Foreskin fibroblast (primary cell): ENCODE measurements at places on chromosomes 2 and 18.
A peak's percentile ranks its signal among the peaks of the same experiment; 100 is the strongest.

GRCh38 chr2:200814276-200814815 lies 2.6 kb downstream of the BZW1 start:
- no peak for DNase-seq

- DNase-seq = peak; percentile 75
Observed at GRCh38 chr18:28834889-28835288, 658.0 kb upstream of the CDH2 start.

DNA sequence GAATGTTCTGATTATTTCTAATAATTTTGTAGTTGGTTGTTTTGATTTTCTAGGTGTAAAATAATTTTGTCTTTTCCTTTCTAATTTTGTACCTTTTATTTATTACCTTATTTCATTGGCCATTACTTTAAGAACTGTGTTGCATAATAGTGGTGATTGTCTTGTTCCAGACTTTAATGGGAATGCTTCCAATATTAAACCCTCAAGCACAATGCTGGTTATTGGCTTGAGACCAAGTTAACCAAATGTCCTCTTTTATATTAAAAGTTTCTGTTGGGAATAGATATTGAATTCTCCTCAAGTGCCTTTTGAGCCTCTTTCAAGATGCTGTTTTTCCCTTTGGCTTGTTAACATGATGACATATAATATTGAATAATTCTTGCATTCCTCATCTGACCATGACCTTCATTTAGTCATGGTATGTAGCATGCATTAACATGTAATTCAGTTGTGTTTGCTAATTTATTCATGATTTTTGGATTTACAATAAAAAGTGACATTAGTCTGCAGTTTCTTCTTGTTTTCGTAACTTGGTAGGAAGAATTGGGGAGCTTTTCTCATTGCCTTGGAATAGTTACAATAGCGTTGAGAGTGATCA lies 141.7 kb downstream of the DIS3L2 start:
- DNase-seq = no peak

DNA sequence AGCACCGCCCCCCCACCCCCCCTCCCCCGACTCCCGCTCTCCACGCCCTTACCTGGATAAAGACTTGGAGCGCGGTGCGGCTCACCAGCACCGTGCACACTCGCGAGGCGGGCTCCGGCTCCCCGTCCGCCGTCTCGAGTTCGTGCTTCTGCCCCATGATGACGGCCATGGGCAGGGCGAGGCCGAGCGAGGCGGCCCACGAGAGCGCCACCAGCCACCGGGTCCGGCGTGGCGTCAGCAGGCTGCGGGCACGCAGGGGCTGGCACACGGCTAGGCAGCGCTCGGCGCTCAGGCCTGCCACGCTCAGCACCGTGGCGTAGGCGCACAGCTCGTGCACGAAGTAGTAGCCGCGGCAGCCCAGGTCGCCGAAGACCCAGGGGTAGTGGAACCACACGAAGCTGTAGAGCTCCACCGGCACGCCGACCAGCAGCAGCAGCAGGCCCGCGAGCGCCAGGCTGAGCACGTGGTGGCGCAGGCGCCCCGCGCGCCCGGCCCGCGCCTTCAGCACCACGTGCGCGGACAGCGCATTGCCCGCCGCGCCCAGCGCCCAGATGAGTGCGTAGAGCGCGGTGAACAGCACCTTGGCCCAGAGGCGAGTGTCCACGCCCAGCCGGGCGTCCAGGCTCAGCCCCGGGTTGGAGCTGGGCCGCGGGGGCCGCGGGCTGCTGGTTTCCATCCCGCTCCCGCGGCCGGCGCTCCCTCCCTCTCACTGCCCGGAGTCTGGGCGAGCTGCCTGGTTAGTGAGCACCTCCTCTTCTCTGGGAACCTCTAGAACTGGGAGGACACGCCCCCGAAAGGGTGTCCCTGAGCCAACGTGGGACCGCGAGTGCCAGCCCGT lies at the start of gene NTSR2:
TSS of gene NTSR2 (minus strand) at position 742 of the 838 bp plus-strand sequence. CDS start at position 676, 66 bp downstream.
- DNase-seq = peak; percentile 46

- no peak for DNase-seq
Observed at GRCh38 chr18:23532848-23533247, 29.5 kb downstream of the RMC1 start.

GRCh38 chr2:36192983-36193382 lies 162.6 kb upstream of the CRIM1 start:
- DNase-seq = no peak

DNA sequence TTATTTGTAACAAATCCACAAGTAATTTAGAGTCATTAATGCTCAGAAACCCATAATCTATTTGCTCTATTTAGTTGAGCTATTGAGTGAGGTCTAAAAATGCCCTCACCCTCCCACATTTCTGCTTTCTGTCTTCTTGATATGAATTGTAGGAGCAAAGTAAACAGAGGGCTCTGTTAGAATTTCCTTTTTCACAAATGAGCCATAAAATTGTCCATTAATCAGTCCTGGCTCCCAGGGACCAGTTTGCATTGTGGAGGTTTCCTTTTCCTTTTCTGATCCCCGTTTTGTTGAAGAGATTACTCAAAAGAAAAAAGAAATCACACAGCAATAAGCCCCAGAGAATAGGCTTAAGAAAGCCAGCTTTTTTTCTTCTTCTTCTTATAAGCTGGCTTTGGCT lies 476.7 kb downstream of the EPHA4 start:
- DNase-seq = no peak

DNA sequence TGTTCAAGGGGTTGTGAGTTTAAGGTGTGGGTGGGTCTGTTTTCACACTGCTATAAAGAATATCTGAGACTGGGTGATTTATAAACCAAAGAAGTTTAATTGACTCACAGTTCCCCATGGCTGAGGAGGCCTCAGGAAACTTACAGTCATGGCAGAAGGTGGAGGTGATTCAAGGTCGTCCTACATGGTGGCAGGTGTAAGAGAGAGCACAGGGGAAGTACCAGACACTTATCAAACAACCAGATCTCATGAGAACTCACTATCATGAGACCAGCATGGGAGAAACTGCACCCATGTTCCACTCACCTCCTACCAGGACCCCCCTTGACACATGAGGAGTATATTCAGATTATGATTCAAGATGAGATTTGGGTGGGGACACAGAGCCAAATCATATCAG lies 38.0 kb downstream of the RHBDD1 start:
- DNase-seq = no peak

GRCh38 chr2:176885001-176885643 lies 327.5 kb upstream of the HNRNPA3 start:
- no peak for DNase-seq

GRCh38 chr2:113309655-113310387 lies 31.1 kb upstream of the PAX8 start:
- peak; percentile 20 for DNase-seq

- peak; percentile 49 for DNase-seq
Observed at GRCh38 chr2:31476511-31477180, 62.1 kb upstream of the XDH start.

DNA sequence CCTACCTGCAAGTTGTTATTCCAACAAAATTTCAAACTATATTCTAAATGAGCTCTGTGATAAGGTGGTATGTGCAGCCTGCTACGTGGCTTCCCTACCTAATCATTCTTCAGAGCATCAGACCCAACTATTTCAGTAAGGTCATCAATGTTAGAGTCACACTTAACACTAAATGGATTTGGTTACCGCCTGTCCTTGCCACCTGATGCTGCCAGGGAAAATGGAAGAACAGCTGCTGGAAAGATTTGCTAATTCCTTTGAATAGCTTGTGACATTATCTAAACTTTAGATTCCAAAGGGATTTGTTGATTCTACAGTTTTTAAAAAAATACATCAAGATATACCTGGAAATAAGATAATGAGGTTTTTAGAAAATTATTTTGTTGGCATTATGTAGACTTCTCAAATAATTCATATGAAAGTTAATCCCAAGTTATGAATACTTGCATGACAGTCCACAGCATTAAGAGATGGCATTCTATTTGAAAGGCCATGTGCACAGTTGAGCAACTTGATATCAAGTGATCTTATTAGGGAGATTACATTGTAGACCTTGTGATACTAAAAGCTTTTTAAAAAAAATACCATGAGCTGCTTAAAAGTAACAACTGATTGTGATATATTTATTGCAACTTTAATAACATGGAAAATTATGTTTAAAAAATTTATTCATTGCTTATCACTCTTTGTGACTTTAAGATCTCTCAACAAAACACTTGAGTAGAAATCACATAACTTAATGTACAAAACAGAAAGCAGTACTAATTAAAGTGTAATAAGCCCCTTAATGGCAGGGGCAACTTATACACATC lies 98.3 kb upstream of the UGP2 start:
- DNase-seq = no peak

GRCh38 chr18:49447810-49448745 lies 12.4 kb downstream of the DYM start:
- DNase-seq = peak; percentile 66

DNA sequence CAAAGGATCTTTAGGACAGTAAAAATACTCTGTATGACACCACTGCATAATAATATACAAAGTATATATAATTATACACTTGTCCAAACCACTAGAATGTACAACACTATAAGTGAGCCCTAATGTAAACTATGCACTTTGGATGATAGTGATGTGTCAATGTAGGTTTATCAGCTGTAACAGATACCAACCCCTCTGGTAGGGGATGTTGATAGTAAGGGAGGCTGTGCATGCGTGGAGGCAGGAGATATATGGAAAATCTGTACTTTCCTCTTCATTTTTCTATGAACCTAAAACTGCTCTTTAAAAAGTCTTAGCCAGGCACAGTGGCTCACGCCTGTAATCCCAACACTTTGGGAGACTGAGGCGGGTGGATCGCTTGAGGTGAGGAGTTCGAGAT lies 37.5 kb upstream of the SP3 start:
- DNase-seq = no peak

GRCh38 chr2:41197781-41198180 lies 745.9 kb upstream of the SLC8A1 start:
- DNase-seq = peak; percentile 5

DNA sequence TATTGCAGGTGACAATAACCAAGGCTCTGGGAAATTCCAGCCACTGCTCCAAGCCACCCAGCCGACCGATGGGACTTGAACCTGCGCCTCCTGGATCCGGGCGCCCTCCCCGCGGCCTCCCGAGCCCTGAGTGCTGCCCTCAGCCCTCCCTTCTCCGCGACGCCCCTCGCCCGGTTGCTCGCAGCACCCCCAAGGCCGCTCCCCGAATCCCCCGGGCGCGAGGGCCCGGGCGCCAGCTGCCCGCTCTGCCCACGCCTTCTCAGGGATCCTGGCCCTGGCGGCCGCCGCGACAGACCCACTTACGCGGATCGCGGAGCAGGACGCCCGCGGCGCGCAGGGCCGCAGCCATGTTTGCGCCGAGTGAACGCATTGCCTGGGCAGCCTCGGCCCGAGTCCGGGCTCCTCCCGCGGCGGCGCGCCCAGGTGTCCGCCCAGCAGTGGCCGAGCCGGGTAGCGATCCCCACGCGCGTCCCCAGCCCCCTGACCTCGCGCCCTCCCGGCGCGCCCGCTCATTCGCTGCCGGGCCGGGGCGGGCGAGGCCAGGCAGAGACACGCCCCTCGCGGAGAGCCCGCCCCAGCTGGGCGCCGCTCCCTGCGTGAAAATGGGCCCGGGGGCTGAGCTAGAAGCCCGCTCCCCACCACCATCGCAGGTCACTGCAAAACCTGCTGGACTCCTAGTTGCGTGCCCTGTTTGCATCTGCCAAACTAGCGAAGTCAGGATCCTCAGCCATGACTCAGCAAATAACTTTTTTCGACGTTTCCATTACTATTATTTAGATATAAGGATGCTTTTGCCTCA lies at the start of gene FECH:
TSS of gene FECH (minus strand) at position 452 of the 799 bp plus-strand sequence. CDS start at position 370, 82 bp downstream.
- DNase-seq = peak; percentile 61

DNA sequence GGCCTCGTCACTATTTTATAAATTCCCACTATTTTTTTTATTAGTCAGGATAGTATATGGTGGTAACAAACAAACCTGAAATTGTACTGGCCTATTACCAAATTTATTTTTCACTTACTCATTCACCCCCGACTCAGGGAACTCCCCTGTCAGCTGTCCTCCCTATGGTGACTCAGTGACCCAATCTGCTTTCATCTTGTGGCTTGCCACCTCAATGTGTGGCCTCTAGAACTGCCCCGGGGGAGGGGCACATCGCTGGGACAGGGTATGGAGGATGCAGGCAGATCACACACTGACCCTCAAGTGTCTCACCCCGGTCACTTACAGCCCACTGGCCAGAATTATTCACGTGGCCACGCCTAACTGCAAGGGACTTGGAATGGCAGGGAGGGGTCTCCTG lies 71.6 kb downstream of the ACTR2 start:
- DNase-seq = peak; percentile 51

DNA sequence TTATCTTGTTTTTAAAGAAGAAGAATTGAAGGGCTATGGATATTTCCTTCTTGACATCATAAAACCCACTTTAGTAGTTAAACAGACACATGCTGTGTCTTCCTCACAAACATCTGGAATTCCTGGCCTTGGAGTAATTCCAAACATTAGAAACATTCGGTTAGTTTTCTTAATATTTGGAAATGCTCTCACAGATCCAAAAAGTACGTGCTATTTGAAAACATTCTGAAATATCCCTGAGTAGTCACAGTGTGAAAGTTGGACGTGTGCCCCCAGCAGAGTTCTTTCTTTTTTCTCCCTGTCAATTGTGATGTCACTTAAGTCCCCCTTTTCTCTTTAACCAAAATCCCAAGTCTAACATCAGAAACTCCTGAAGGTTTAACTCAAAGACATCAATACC lies 91.3 kb downstream of the ANTXR1 start:
- DNase-seq = no peak

DNA sequence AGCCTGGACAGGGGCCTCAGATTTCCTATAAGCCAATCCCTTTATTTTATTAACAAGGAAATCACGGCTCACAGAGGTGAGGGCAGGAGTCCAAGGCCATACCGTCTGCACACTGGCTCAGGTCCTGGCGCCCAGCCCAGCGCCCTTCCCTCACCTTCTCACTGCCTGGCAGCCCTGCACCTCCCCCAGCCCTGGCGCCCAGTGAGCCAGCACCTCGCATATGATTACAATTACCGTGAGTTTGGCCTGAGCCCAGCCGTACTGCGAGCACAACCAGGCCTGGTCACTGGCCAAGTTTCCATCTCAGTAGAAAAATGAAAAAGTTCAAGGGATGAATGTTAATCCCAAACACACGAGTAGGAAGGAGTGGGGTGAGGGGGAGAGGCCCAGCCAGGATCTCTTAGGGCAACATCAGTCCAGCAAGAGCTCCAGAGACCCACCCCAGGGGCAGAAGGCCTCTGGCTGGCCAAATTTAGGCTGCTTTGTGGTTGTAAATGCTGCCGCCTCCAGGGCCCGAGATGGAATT lies 68.4 kb downstream of the MCFD2 start:
- peak; percentile 95 for DNase-seq

GRCh38 chr2:233375490-233376314 lies 21.4 kb downstream of the DGKD start:
- DNase-seq = no peak

- DNase-seq = peak; percentile 99
Observed at GRCh38 chr2:12106440-12107080, 360.1 kb downstream of the LPIN1 start.
